ENCODE measurements at places on chromosomes 1 and 21.
A peak's percentile ranks its signal among the peaks of the same experiment; 100 is the strongest.

DNA sequence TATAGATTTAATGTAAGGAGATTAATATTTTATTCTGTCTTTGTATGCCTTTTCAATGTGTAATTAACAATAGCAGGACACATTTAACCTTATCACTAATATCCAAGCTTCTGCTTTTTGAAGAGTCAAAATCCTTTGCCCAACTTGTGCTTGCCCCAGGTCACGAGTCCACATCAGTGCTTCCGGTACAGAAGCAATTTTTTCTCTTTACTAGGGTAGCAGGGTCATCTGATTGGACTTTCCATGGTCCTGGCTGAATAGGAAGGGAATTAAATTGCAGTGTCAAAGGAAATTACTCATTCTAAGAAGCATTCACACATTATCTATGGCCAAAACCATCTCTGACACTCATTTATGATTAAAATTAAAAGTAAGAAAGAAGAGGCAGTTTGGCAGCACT is 460.5 kb upstream of the ADGRL2 start:
- DNase-seq = no peak

DNA sequence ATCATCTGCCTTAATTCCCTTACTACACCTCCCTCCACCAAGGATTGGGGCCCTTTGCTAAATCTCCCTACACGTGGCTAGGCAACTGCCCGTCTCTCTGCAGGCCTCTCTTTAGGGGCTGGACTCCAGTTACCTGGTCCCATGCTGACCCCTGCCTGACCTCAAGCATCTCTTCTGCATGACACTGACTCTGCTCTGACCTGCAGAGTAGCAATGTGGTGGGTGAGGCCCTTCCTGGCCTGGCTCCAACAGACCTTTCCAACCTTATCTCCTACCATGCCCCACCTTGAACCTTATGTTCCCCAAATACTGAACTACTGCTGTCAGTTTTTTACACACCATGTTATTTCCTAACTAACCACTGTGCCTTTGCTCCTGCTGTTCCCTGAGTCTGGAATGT is 45.9 kb upstream of the EPS15 start:
- DNase-seq = no peak

DNA sequence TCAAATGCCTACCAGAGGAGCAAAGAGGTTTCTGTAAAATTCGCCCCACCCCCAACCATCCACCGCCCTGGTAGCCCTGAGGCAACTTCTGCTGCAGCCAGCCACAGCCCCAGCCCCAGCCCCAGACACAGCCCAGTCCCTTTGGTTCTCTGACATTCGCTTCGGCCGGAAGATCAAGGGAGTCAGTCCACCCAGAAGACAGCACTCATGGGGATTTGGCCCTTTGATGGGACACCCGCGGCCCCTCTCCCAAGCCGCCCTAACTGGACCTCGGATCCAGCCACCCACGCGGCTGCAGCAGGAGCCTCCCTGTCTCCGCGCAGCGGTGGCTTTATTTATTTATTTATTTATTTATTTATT is 3881.0 kb downstream of the SRGAP2C start:
- DNase-seq = no peak

- DNase-seq = no peak
These were observed 346.7 kb downstream of the NTNG1 start for GRCh38 chr1:107487506-107487905.

GRCh38 chr1:87239997-87240605 is 88.6 kb upstream of the LMO4 start:
- DNase-seq = no peak

DNA sequence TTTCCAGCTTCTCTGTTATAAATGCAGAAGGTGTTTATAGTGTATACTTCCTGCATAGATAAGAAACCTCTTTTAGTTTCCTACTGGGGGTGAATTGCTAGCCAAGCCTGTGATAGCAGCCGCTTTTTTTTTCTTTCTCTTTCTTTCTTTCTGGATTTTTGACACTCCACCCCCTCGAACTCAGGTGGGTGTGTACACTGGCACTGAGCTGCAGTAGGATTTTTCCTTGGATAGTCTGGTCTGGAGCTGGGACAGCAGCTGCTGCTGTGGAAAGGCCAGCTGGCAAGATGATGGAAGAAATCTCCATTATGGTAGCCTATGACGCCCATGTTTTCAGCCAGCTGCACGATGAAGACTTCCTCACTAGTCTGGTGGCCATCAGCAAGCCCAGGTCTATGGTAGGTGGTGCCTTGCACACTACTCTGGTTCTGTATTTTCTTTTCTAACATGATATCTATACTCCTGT is 122.5 kb upstream of the CACYBP start:
- DNase-seq = peak; percentile 63

- DNase-seq = no peak
These were observed 11.4 kb upstream of the ZSCAN20 start for GRCh38 chr1:33460947-33461629.

GRCh38 chr1:32753532-32754316 is 51.2 kb upstream of the SYNC start:
- DNase-seq = peak; percentile 86

- DNase-seq = peak; percentile 83
These were observed 991 bp downstream of the SELENBP1 start for GRCh38 chr1:151371370-151372057.

DNA sequence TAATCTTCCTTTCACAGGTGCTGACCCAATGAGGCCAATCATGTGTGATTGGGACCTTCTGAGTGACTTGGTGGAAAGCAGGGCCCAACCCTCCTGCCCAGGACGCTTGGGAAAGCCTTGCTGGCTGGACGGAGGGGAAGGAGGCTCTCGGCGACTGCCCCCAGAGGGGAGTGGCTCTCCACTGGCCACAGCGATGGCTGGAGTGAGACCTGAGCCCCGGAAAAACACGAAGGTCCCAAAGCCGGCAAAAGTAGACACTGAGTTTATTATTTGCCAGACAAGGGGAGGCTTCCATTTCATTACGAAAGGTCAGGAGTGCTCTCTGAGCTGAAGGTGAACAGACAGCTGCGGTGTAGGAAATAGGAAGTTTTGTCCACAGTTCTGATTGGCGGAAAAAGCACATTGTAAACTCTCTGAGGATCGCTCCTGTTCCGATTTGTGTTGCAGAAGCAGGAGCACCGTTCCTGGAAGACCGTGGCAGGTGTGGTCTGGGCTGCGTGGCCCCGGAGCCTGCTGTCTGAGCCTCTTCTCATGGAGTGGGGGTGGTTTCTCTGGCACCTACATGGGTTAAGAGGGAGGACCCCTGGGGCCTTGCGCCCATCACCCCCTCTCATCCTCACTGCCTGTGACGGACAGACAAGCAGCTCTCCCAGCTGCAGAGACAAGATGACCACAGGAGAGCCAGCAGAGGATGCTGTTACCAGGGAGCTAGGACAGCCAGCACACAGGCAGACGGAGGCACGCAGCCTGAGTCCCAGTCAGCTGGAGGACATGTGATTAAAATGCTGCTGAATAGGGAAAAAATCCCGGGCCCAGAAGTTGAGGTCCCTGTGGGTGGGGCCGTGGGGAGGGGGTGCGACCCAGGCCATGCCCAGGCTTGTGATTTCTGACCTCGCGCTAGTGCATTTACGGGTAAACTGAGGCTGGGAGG is 41.5 kb downstream of the KRTAP10-1 start:
- no peak for DNase-seq

DNA sequence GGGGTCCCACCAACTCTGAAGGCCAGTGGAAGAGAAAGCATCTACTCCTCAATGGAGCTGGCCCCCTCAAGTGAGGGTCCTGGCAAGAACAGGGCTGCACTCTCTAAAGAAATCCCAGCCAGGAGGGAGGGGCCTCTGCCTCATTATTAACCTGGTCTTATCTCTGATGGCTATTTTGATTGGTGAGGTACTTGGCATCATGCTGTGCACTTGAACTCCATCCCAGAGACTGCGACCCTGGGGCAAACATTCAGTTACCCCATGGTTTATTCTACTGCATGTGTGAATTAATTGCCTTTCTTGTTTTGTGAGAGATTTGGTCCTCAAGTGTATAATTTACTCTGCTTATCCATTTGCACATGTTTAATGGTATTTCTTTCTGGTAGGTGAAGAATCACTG is 55.0 kb upstream of the ETV3 start:
- no peak for DNase-seq

- no peak for DNase-seq
These were observed 38.9 kb downstream of the EPRS1 start for GRCh38 chr1:220007438-220007837.

GRCh38 chr1:40620150-40620549 is 45.3 kb downstream of the RIMS3 start:
- no peak for DNase-seq

DNA sequence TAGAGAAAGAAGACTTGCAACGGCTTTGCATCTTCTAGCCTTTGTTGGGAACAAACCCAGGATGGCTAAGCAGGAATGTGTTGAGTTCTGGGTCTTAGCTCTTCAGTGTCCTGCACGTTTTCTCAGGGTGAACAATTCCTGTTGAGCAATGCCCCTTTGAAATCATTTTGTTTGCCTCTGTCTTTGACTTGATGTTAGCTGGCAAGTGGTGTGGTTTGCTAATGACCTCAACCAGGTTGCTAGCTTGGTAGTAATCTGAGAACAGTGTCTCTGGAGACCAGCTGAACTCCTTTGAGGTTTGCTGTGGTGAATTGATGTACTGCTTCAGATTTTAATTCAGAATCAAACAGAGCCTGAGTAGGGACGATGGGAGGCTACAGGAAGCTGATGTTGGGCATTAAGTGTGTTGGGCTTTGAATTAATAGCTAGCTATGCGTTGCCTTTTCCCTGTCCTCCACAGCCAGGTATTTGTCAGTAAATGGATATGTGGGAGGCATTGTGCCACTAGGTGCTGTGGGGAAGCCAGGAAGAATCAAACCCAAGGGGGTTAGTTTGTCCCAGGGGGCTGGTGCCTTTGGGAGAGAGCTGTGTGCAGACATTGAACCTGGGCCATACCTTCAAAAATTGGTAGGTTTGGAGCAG is 23.3 kb upstream of the SRSF10 start:
- no peak for DNase-seq

DNA sequence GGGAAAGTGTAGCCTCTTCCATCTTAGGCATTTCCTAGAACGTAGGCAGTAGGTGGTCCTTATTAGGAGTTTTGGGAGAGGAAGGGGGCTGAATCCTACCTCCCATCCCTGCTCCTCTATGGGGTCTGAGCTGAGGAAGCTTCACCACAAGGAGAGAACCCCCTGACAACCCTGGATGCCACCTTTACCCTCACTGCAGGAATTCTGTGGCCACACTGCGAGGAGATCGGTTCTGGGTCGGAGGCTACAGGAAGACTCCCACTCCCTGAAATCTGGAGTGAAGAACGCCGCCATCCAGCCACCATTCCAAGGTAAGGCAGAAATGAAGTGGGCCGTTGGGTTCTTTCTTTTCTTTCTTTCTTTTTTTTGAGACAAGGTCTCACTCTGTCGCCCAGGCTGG is 1.5 kb downstream of the MX1 start:
- DNase-seq = no peak

- DNase-seq = no peak
These were observed 977 bp downstream of the TRAF3IP3 start for GRCh38 chr1:209756615-209757445.

GRCh38 chr1:56180520-56181190 is 398.7 kb downstream of the PLPP3 start:
- no peak for DNase-seq

GRCh38 chr1:24905355-24905978 is 24.6 kb downstream of the RUNX3 start:
- no peak for DNase-seq

GRCh38 chr1:28249013-28249865 is 10.1 kb upstream of the SESN2 start:
- DNase-seq = no peak

GRCh38 chr1:238485057-238485911 is 594.6 kb upstream of the ZP4 start:
- no peak for DNase-seq

DNA sequence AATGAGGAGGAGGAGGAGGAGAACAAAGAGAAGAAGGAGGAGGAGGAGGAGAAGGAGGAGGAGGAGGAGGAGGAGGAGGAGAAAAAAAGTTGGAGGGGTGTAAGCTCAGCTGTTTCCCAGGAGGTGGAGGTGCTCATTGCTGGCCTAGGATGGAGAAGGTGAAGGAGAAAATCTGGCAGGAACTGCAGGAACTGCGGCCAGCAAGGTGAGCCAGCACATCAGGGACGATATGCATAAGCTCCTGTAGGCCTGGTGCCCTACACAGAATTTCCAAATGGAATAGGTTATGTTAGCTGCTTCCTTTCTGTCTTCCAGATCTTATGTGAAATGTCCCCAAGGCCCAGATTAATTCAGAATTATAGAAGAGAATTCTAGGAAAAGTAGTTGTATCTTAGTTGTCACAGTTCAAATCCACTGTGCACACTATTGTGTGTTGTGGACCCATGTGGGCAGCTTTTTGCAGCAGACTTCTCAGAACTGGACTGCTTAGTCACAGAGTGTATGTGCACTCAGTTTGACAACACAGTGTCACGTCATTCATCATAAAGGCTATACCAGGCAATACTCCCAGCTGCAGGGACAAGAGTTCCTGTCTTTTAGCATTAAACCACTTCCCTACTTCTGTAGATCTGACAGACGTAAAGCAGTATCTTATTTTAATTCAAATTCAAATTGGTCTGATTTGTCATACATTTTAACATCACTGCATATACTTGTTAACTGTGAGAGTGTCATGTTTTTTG is 303.7 kb downstream of the HLX start:
- no peak for DNase-seq

- no peak for DNase-seq
These were observed 13.7 kb upstream of the LBR start for GRCh38 chr1:225441314-225442122.

DNA sequence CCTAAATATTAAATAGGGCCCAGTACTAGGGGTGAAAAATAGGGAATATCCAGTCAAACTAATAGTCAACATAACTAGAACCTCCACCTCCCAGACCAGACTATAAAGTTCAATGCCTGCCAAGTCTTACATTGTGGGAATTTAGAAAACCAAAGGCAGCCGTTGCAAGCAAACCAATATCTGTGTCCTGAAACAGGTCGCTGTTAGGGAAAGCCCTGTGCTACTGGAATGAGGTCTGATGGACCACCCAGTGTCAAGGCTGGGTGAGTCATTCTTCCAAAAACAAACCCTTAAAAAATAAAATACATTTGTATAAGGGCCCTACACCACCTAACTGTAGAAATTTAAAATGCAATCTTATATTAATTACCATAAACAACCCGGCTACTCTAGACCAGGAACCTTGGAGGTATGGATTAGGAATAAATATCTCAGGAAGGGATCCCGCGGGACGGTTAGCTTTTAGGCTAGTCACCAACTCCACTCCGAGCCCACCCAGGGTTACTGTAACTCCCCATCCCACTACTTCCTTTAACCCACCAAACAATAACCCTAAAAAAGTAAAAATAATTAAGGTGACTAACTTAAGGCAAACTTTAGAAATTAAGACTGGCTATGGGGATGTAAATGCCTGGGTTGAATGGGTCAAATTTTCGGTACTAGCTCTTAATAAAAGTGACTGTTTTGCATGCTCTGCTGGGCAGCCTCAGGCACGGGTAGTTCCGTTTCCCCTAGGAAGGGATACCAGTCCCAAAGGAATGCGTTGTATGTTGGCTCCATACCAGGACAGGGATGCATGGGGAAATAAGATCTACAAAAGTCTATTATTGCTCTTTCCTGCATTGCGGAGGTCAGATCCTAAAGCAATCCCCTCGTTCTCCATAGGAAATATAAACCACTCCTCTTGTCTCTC is 65.4 kb upstream of the TLR5 start:
- DNase-seq = no peak

All from NCI-H1105 (cell line).